ENCODE measurements at places on chromosomes 2 and 18.

GRCh38 chr18:63207835-63208234 is 111.7 kb downstream of the BCL2 start:
- no peak for DNase-seq

DNA sequence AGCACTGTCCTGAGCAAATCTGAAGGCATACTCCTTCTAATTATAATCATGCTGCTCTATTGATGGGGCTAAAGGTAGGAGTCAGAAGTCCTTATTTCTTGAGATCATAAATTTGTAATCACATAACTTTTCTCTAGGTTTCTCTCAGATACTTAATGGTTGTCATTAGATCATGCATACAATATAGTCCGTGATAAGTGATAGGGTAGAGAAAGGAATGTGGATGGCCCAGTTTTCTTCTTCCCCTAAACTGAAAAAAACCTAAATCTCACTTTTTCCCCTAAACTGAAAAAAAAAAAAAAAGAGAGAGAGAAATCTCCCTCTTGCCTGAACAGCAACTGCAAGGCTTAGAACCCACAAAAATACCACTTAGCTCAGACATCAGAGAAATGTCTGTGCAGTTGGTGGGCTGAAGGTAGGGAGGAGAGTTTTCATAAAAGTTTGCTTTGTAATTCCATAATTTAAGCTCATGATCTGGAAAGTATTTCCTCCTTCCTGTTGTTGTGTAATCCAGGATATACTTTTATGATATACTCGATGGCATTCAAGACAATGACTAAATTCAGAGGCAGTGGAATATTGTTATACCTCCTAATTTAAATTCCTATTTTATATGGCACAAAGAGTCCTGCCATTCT is 79.3 kb upstream of the ITPRID2 start:
- DNase-seq = no peak

DNA sequence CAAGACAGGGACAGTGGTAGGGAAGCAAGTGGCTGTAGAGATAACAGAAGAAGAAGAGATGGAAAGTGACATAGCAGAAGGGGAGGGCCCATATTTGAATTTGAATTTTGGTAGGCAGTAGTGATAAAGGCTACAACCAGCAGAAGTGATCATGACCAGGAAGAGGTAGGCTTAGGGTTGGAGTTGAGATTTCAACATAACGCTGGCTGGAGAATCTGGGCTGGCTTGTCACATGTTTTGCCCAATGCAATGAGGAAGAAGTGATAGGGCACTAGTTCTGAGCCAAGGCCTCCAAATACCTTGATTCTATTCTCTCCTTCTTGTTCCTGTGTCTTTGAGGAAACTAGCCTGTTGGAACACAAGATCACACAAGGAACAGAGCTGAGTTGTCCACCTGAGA is 69.4 kb downstream of the SCG2 start:
- DNase-seq = no peak

DNA sequence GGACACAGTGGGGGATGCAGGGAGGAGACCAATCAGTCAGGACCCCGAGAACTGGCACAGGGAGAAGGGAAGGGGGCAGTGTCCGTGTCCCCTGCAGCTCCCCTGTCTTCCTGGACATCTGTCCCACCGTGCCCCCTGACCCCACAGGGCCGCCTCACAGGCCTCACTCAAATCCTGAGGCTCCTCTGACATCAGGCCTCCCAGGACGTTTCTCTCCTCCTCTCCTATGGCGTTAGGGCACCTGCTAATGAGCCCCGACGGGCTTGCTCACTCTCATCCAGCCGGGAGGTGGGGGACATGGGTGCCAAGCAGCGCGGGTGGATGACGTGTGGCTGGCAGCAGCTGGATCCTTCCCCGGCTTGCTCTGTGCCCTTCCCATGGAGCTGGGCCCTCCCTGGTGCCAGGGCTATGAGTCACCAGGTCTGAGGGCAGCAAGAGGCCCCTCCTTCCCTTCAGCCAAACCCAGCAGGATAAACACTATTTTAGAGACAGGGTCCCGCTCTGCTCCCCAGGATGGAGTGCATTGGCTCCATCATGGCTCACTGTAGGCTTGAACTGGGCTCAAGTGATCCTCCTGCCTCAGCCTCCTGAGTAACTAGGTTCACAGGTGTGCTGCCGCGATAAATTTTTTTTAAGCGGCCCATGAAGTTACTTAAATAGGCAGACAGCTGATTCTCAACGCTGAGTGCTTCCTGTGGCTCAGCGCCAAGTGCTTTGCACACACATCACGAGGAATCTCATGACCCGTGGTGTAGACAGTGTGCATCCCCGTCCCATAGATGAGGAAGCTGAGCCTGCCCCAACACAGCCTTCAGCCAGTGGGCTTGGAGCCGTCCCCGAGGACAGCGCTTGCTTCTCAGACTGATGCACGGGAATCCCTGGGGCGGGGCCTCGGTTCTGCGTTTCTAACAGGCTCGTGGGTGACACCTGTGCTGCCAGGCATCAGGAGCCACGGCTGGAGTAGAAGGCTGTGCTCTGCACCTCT is 64.5 kb upstream of the HDAC4 start:
- DNase-seq = no peak

GRCh38 chr2:62736899-62737559 is 31.5 kb downstream of the EHBP1 start:
- no peak for DNase-seq

GRCh38 chr2:223431479-223431878 is 170.7 kb downstream of the SCG2 start:
- no peak for DNase-seq

- no peak for DNase-seq
Observed at GRCh38 chr2:197932374-197932773, 128.0 kb downstream of the PLCL1 start.

DNA sequence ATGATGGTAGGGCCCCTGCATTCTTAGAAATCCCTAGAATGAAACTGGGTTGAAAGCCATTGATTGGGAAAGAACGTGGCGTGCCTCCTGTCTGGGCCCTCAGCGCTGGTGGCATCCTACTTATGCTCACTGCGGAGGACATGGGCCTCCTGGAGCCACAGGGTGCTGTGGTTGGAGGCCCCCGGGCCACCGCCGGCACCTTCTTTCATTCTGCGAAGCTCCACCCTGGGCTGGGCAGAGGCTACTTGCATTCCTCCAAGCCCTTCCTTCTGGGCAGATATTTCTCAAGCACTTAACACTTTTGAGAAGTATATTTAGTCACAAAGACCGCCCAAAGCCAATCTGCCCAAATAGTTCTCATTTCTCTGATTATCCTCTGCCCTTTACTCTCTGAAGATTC is 311.9 kb downstream of the MYCN start:
- no peak for DNase-seq

Data from hematopoietic multipotent progenitor cell treated with erythropoietin and hydrocortisone succinate and interleukin-3 and kit ligand, for 15 days (in vitro differentiated cells).